Globus pallidus (tissue), 1 donor: ENCODE measurements at places on chromosomes 7 and 10.

DNA sequence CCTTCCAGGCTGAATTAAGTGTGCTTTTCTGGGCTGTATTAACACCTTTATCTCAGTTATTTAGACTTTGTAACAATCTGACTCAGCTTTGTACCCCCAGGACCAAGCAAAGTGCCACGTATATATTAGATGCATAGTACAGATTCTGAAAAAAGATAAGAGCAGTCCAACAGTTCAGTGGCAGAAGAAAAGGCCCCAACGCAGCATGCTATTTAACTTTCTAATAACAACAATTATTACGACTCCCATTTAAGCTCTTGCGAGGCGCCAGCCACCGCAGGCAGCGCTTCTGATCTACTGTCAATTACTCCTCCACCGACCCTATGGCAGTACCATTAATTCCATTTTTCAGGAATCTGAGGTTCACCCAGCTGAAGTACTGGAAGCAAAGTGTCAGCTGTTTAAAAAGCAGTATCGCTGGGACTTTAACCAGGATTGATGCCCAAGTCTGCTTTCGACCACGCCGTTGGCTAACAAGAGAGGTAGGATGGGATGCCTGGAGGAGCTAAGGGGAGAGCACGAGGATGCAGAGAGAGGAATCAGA lies 638 bp downstream of the LIPA start:
- no peak for DNase-seq

GRCh38 chr7:20539201-20539600 lies 76.3 kb upstream of the ABCB5 start:
- DNase-seq, result no peak

DNA sequence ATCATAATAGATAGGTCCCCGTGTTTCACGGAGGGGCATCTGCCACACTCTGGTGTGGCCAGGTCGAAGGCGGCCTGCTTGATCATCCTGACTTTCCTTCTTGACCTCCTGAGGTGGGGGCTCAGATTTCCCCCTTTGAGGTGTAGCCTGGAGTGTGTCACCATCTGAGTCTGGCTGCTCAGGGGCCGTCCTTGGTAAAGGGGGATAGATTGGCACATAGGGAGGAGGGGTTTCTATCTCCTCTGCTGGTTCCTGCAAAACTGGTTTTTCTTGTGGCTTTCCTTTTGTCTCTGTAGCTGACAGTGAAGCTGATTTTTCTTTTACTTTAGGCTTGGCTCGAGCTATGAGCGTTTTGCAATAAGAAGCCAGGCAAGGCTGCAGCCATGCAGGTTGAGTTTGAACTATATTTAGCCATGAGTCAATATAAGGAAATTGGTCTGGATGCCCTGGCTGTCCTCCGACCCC lies 7.1 kb upstream of the ZNF117 start:
- no peak for DNase-seq

DNA sequence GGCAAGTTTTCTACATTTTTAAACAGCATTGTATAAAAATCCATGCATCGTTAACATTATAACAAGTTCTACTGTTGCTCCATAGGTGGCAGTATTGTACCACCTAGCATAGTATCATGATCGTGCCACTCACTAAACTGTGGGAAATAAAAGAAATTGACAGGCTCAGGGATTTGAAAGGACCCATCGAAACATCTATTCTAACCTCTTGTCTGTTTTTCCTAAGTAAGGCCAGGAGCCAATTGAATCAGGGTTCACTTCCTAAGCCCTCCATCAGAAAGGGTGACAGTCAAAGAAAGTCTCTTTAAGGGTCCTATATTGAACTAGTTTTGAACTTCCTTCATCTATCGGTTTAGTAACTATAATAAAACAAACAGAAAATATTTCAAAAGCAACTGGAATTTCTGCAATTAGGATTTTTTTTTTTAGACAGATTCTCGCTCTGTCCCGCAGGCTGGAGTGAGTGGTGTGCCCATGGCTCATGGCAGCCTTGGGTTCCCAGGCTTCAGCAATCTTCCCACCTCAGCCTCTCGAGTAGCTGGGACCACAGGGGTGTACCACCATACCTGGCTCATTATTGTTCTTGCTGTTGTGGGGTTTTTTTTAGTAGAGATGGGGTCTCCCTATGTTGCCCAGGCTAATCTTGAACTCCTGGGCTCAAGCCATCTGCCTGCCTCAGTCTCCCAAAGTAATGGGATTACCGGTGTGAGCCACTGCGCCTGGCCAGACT lies 9.4 kb downstream of the HACD1 start:
- DNase-seq, result peak; percentile 63

DNA sequence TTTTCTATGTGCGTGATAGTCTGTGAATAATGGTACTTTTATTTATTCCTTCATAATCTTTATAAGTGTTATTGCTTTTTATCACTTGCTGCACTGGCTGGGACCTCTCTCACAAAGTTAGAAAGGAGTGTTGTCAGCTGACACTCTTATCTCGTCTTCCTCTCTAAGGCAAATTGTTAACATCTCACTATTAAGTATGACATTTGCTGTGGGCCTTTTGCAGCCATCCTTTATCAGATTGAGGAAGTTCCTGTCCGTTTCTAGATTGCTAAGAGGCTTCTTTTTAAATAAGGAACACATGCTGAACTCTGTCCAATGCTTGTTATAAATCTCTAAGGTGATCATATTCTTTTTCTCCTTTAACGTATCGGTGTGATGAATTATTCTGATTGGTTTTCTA lies 27.4 kb upstream of the DIP2C start:
- no peak for DNase-seq

DNA sequence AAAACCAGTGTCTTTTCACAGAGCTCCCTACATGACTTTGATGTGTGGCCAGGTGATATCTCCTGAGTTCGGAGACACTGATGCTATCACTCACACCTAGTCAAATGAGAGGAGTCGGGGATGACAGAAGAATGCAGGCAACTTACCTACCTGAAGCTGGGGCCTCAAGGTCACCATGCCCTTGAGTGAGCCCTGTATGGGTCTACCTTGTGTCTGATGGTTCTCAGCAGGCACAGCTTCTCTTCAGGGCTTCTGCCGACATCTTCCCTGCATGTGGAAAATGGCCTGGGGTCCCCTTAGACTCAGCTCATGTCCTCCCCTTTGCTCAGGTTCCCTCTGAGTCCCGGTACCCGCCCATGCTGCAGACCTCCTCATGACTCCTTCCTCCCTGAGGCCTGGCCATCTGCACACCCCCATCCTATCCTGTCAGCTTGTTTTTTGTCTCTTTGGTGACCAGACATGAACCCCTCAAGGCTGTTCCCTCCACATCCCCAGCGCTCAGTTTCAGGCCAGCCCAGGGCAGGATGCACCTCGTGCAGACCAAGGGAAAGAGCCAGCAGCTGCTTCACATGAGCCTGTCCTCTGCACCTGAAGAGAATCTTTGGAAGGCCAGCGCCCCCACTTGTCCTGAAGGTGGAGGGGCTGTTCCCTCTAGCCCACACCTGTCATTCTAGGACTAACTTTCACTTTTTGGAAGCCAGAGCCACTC lies 74.6 kb upstream of the GDF10 start:
- DNase-seq, result no peak

GRCh38 chr7:151261529-151261928 lies 13.0 kb upstream of the SMARCD3 start:
- DNase-seq, result no peak

DNA sequence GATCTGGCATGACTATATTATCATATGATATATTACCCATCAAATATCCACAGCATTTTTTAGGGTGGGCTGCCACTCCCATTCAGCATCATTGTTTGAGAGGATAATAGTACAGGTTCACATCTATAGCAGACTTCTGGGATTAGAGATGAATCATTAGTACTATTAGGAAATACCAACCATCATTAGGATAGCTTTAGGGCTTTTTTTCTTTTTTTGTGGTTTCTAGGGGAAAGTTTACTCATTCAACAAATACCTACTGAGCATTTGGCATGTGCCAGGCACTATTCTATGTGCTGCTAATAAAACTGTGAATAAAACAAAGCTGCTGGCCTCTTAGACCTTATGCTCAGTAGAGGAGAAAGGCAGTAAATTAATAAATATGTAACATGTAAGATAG lies 40.6 kb downstream of the NHLRC2 start:
- no peak for DNase-seq

DNA sequence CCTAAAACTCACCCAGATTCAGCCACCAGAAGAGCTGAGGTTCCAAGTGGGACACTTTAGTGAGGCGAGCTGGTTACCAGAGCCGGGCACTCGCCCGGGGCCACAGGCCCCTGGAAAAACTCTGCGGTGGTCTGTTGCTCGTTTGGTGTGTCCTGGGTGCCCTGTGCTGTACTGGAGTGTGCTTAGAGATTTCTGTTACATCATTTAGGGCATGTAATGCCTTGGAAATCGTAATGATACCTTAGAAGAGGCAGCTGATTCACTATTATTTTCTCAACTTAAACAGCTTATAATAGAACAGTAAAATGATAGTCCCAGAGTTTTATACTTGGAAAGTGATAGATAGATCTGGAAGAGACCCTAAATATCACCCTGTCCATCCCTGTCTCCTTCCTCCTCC lies 48.5 kb upstream of the BTBD16 start:
- no peak for DNase-seq

GRCh38 chr7:26580711-26581110 lies 283.7 kb downstream of the SKAP2 start:
- no peak for DNase-seq

- no peak for DNase-seq
Measured at GRCh38 chr10:51270936-51271530, 196.7 kb downstream of the PRKG1 start.
